ENCODE measurements at places on chromosomes 1 and 21.

DNA sequence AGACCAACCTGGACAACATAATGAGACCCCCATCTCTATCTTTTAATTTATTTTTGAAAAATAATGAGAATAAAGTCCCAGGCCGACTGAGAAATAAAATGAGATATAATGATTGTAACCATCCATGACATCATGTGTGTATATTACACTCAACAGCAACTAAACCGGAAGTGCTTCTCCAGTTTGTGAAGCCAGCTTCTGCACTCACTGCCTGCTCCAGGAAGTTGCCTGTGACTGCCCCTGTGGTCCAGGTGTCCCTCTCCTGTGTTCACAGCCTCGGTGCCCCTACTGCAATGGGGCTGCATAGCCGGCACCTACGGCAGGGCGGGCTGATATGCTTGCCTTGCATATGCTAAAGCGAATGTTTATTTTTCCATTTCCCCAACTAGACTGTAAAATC, 68.3 kb downstream of the SSBP3 start:
- no peak for DNase-seq

DNA sequence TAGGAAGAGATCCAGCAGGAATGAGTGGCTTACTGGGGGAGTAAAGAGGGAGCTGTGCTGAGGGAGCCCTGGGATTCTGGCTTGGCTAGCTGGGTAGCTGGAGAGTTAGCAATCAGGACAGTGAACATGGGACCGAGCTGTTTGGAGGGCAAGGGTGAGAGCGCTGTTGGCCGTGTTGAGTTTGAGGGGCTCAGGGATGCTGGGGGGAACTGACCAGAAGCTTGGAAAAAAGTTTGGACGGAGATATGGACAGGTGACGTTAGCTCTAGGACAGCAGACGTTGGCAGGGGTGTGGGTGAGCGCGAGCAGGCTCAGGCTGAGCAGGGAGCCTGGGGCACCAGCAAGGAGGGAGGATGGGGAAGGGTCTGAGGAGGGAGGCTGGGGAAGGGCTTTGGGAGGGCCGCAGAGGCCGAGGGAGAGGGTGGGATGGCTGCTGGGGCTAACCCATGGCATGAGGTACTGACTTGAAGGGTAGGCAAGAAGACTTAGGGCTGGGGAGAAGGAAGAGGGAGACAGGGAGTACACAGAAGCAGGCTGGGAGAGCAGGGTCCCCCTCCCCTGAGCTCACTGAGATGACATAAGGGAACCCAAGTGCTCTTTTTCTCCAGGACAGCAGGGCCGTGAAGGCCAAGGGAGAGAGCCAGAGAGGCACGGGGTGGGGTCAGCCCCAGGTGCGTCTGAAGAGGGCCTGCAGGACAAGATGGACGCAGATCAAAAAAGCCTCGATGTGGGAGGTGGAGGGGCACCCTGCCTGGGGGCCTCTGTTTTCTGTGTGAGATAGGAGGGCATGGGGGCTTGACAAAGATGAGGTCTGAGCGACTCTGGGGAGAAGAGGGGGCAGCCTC, 8.2 kb downstream of the SH2D2A start:
- DNase-seq, result no peak

DNA sequence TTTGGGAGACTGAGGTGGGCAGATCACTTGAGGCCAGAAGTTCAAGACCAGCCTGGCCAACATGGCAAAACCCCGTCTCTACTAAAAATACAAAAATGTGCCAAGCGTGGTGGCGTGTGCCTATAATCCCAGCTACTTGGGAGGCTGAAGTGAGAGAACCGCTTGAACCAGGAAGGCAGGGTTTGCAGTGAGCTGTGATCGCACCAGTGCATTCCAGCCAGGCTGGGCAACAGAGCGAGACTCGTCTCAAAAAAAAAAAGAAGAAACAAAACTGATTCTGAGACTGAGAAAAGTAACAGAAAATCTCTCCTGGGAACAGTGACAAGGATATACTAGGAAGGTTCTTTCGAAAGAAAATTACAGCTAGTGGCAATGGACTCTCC, 20.9 kb downstream of the USP48 start:
- no peak for DNase-seq

GRCh38 chr1:43930168-43930948, 3.2 kb upstream of the ARTN start:
- DNase-seq, result peak; percentile 53
